ENCODE measurements at places on chromosomes 16 and 17.

DNA sequence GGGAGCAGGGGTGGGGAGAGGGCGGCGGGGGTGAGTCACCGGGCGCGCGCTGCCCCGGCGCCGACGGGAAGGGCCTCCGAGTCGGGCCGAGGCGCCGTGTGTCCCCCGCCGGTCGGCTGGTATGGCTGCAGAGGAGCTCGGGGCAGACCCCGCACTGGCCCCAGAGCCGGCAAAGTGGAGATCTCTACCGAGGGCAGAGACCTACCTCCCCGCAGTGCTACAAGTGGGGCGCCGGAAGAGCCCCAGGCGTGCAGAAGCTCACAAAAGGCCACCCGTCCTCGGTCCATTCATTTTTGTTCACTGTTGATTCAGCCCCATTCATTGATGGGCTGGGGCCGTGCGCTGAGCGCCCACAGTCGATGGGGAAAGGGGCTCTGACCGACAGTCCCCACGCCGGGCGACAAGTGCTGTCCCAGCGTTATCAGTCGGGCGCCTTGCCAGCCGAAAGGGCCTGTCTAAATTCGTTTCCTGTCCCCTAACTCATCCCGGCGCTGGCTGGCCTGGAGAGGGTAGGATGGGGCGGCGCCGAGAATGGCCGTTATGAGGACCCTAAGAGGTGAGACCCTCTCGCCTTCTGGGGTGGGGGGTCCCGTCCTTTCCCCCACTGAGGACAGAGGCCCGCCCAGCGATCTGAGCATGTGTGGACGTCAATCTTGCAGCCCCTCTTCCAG lies 709 bp upstream of the ENO3 start:
- DNase-seq, result peak; percentile 46

- no peak for DNase-seq
Measured at GRCh38 chr16:24670623-24671454, 58.6 kb upstream of the TNRC6A start.

- no peak for DNase-seq
Measured at GRCh38 chr16:17777408-17777863, 306.7 kb upstream of the XYLT1 start.

GRCh38 chr16:50537533-50538290 lies 10.5 kb upstream of the NKD1 start:
- no peak for DNase-seq

- no peak for DNase-seq
Measured at GRCh38 chr17:78974635-78975591, 4.8 kb downstream of the LGALS3BP start.

- DNase-seq, result peak; percentile 22
Measured at GRCh38 chr17:39026980-39027451, 59.8 kb upstream of the FBXO47 start.

GRCh38 chr16:88497561-88498462 lies 44.7 kb downstream of the ZFPM1 start:
- no peak for DNase-seq

- DNase-seq, result peak; percentile 28
Measured at GRCh38 chr17:78839235-78839761, 1.3 kb downstream of the USP36 start.

DNA sequence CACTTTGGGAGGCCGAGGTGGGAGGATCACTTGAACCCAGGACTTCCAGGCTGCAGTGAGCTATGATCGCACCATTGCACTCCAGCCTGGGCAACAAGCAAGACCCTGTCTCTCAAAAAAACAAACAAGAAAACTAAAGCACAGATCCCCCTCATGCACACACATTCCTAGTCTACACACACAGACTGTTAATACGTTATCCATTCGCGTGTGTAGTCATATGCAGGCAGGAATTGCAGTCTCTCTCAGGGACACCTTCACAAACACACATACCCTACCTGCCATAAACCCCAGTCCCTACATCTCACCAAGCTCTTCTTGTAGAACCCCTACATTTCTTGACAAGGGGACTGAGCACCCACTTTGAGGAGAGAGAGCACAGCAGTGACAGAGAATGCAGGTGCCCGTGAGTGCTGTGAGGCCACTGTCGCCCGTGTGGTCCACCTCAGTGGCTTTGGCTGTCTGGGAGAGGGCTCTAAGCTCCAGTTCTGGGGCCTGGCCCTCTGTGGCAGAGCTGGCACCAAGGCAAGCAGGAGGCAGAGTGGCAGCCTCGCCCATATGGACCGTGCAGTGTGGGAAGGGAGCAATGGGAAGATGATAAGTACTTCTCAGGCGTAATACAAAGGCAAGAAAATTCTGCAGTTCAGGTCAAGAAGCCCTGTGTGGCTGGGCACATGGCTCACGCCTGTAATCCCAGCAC lies 59.0 kb upstream of the RPH3AL start:
- no peak for DNase-seq

GRCh38 chr17:13311306-13311705 lies 290.4 kb downstream of the HS3ST3A1 start:
- no peak for DNase-seq

DNA sequence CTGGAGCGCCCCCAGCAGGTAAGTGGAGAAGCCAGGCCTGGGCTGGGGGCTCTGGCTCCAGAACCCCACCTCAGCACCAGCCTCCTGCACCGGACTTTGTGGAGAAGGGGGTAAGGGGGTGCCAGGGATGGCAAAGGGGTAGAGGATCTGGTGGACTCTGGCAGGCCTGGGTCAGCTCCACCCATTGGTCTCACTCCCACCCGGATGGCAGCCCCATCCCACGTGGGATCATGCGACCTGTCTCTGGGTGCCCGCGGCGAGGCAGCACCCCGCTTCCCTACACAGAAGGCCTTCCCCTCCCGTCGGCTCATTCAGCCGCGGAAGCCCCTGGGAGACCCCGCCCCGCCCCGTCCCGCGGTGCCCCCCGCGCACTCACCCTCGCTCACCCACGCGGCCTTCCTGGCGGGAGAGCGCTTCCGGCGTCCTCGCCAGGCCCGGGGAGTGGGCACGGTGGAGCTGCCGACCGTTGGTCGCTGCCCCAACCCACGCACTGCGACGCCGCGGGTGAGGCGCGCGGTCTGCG lies 498 bp upstream of the PLEKHG4 start:
- peak; percentile 58 for DNase-seq

DNA sequence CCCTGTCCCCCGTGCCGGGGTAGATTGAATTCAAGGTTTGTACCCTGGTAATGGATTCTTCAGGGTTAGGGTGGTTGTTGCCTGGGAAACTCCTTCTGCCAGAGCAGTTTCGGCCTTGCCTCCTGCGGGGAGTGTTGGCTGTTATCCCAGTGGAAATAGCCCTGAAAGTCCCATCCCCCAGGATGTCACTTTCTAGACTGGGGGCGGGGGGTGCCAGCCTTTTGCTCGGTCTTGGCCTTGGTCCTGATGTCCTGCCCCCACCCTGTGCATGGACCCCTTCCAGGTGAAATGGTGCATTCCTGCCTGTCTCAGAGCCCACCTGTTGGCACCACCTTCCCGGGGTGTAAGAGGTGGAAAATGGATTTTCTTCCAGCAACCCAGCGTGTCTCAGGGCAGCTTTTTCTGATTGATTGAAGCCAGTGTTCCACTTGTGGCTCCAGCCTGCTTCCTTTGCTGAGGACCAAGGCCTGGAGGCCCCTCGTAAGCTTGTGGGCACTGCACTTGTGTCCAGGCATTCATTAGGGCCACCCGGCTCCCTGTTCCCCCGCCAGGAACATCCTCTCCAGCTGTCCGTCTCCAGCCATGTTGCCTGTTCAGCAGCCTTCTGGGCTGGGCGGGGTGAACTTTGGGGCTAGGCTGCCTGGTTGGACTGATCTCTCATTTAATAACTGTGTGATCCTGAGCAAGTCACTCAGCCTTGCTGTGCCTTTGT lies 25.6 kb downstream of the MGAT5B start:
- DNase-seq, result no peak
